Motor neuron (in vitro differentiated cells): ENCODE measurements at places on chromosomes 1 and 21.

GRCh38 chr1:22490309-22490708, 38.7 kb downstream of the ZBTB40 start:
- ATAC-seq, result no peak

DNA sequence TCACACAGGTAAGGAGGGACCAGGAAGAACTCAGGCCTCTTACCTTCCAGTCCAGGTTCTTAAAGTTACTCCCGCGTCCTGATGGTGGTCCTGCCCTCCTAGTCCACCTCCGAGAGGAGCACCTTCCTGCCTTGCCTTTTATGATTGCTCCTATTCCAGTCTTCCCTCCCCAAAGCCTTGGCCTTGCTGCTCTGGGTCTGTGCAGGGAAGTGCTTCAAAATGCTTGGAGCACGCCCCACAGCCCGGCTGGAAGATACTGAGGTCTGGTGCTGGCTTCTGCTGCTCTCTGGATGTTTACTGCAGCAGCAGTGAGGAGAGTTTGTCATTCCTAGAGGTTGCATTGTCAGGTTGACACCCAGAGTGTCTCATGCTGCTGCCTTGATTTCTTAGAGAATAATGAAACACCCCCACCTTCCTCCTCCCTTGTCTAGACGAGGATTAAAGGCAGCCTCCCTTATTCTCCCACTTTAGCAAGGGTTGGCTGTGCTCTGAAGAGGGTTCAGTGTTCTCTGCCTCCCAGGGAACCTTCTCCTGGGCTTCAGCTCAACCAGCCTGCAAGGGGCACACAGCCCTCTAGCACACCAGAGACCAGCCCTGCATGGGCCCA, 142.2 kb upstream of the CACNA1E start:
- ATAC-seq, result no peak

DNA sequence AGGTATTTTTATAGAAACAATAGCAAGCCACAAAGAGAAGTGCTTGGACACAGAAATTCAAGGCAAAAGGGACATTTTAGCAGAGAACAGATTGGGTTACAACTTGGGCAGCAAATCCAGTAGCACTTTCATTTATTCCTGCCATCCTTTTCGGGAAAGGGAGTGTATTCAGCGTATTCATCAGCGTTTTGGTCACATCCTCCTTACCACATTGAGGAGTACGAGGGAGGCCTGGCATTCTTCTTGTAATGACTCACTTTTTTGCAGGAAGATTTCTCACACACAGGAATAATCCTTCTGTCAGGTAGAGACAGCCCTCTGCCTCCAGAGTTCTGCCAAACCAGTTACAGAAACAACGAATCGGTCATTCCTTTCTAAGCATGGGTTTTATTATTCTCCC, 18.1 kb upstream of the FAM78B start:
- ATAC-seq, result no peak

DNA sequence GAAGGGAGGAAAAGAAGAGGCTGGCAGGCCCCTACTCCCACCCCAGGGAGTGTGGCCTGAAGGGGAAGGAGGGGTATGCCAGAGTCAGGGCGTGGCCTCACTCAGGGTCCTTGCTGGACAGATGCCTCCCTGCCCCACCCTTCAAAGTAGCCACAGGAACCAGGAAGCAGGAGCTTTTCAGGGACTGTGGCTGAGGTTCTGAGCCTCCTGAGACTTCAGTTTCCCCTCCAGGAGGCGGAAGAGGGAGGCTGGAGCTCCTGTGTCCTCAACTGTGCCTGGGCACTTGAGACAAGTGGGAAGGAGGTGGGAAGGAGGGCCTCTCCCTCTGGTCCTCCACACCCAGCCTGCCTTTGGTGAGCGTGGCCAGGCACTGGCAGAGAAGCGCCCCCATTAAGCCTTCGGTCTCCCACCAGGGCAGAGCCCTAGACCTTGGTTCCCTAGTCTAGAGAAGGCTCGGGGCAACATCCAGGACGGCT, 5.3 kb downstream of the CELSR2 start:
- ATAC-seq, result peak; percentile 38

DNA sequence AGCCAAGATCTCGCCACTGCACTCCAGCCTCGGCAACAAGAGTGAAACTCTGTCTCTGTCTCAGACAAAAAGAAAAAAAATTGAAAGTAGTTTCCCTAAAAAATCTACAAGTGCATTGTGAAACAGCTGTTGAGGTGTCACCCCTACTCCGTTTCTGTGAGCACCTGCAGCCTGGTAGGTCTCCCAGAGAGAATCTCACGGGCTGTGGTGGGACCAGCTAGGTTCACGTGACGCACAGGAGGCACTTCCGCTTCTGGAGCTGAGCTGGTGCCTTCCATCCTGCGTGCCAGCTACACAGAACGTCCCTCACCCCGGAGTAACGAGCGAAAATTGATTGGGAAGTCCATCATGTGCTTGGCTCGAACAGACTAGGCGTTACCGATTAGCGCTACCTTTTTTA, 66.8 kb downstream of the COL24A1 start:
- no peak for ATAC-seq
